ENCODE measurements at places on chromosomes 6 and 20.

- no peak for DNase-seq
Observed at GRCh38 chr6:135884136-135884535, 32.6 kb downstream of the PDE7B start.

DNA sequence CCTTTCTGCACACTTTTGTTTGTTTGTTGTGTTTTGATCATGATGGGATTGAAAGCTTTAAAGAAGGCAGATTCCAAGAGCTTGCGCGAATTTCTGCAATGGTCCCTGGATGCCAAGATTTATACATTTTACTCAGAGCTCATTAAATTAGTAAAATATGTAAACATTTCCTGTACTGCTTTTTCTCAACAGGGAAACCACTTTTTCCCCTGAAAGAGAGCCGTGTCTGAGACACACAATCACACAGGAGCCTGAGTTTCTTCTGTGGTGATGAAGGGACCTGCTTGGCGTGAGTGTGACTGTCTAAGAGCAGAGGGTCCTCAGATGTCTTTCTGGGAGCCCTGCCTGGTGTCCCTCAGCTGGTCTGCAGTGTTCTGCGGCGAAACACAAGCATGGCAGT lies 12.1 kb upstream of the TAGAP start:
- no peak for DNase-seq

- DNase-seq, result peak; percentile 41
Observed at GRCh38 chr6:91081452-91082067, 494.7 kb upstream of the MAP3K7 start.

DNA sequence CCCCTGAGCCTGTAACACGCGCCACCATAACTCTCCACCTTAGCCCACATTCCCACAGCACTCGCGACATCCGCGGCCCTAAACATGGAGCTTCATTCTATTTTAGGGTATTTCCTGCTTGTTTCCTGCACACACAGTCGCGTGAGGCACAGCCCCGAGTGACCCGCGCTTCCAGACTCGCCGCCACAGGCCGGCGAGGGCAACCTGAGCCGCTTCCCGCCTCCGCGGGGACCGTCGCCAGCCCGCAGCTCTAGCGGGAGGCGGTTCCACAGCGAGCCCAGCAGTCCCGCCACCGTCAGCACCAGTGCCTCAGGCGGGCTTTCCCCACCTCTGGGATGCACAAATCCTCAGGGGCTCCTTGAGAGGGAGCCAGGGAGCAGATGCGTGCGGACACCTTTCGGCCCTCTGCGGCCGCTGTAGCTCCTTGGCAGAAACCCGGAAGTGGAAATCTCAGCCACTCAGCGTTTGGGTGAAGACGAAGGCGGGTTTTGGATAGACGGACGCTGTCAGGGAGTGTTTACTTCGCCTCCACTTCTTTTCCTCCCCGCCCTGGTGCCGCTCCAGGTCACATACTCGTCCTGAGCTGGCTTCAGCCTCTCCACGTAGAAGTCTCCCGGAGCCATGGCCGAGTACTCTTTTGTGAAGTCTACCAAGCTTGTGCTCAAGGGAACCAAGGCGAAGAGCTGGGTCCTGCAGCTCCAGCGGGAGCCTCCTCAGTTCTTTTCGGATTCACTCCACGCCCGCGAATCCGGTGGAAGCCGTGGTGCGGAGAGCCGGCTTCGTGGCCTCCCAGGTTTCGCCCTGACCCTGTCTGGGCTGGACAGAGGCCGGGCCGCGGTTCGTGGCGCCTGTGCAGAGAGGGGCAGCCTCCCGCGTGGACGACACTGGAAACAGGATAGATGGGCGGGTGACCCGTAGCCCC lies 2177.4 kb upstream of the DEFB115 start:
- DNase-seq, result no peak

DNA sequence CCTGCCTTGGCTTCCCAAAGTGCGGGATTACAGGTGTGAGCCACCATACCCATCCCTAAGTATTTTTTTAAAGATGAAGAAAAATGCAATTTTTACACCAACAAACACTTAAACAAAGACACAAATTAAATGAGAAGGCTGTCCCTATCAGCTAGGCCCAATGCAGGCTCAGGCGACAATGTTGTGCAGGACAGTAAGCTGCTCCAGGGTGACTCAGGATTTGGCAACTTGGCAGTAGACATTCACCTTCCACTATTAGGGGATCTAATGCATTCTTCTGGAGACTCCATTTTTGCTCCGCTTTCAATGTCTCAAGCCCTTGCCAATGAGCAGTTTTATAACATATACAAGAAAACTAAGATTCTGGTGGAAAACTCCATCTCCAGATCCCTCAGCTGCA lies 19.7 kb downstream of the NDRG3 start:
- DNase-seq, result no peak

DNA sequence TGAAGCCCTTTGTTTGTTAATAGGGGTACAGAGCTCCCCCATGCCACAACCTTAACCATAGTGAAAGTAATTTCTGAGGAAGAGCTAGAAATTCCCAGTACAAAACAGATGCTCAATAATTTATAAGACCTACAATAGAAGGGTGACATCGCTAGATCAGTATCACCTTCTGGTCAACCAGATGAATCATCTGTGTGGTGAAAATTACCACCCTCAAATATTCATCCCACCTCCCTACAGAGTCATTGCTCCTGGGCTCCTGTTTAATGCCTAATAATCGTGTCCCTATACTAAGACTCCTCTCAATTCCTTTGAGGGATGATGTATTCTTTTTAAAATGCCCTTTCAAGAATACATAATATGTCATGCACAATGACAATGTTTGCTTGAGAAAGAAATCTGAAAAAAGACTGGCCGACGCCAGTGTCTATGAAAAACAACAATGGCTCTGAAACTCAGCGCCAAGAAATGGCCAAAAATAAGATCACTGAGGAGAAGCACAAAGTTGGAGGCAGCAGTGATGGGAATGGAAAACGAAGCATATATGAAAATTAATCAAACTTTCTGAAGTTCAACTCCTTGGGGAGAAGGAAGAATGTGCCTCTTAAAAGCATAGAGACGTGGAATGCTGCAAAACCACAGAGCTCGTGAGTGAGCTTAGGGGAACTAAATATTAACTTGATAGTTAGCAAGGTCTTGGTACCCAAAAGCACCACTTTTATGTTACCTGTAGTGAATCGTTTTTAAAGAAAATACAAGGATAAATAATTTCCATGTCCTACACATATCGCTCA lies 11.0 kb upstream of the ADGRF5 start:
- DNase-seq, result no peak

- no peak for DNase-seq
Observed at GRCh38 chr20:37310951-37311350, 21.5 kb downstream of the MANBAL start.

- no peak for DNase-seq
Observed at GRCh38 chr20:47412083-47412482, 55.6 kb upstream of the ZMYND8 start.

- no peak for DNase-seq
Observed at GRCh38 chr6:12315292-12316081, 25.3 kb downstream of the EDN1 start.

DNA sequence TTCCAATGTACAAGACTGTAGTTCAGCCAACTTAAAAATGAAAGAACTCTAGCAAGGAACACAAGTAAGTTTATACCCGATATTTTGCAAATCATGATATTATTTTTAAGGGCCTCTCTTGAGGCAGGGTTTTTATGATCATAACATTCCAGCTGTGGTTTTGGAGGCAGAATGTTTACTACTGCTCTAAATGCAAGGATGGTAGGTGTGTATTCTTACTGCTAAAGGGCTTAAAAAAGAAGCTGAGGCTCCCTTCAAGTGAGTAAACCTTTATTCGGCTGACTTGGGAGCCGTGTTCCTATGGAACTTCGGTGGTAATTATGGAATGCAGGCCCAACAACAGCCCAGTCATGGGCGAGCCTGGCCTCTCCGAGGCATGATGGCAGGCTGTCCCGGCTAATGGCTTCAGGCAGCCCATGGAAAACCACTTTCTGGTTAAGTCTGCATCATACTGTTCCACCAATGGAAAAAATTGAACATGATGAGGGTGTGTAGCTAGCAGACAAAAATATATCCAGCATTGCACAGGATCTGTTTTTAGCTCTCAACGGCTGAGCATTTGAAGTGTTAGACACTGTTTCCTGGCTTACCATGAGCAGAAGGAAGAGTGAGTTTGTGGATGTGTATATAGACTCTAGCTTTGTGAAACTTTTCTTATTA lies 111.5 kb downstream of the TIAM2 start:
- DNase-seq, result no peak

DNA sequence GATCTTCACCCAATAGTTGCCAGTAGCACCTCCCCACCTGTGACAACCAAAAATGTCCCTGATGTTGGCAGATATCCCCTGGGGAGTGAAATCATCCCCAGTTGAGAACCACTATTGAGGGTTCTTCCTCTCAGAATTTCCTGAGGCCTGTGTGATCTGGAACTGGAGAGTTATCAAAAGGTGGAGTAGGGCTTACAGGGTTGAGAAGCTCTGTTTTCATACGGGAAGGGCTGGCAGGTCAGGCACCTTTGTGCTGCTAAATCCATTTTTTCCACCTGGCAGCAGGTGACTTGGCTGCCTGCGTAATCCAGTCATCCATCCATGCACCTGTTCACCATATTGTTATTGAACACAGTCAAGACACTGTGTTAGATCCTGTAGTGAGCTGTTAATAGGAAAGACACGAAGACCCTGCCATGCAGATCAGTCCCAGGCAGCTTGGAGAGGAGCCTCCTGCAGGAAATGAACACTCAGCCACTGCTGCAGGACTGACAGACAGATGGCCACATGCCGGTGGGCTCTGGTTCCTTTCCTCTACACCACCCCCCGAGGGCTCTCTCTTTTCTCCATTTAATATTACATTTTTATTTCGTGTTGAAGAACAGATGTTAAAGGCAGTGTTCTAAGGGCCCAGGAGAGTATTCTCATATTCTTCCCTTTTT lies 5.4 kb downstream of the DUSP22 start:
- no peak for DNase-seq

DNA sequence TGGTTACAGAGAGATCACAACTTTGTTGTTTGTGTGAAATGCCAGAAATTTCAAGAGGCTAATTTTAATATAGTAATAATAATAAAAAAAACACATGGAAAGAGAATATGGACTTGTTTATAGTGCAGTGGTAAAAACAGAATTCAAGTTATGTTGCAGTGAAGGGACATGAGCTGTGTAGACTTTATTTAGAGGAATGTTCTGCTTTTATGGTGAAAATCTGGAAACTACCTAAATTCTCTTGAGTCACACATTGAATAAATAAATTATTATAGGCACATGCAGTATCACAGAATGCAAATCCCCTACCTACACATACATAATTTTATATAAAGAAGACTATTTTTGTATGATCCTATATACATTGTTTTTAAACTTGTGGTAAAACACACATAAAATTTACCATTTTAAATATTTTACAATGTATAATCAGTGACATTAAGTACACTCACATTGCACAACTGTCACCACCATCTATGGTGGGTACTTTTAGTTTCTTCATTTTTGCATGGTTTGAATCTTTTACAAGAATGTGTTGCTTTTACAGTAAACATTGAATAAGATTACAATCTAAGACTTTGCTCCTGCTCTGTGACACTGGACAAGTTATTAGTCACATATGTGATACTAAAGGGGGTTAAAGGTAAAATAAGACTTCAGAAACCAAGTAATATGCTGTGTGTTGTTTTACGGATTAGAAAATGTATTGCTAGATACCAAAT lies 107.4 kb downstream of the B3GAT2 start:
- no peak for DNase-seq

DNA sequence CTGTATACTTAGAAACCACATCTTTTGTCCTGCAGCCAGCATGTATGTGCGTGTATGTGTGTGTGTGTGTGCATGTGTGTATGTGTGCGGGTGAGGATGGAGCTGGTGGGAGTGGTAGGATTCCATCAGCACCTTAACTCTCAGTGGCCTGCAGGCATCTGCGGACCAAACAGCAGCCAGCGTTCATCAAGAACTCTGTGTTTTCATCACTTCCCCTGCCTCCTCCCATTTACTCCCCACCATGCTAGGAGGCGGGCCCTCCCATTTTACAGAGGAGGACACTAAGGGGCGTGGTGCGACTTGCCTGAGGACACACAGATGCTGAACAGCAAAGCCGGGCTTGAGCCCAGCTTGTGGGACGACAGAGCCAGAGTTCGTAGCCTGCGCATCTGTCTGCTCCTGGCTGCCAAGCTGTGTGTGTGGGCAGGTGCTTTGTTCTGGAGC lies 8.9 kb downstream of the VSTM2L start:
- DNase-seq, result no peak

GRCh38 chr6:8006208-8006607 lies 58.0 kb downstream of the BLOC1S5 start:
- no peak for DNase-seq

- no peak for DNase-seq
Observed at GRCh38 chr6:140960566-140960965, 1172.2 kb upstream of the GJE1 start.

GRCh38 chr20:1941226-1941625 lies 46.0 kb downstream of the SIRPA start:
- DNase-seq, result no peak

DNA sequence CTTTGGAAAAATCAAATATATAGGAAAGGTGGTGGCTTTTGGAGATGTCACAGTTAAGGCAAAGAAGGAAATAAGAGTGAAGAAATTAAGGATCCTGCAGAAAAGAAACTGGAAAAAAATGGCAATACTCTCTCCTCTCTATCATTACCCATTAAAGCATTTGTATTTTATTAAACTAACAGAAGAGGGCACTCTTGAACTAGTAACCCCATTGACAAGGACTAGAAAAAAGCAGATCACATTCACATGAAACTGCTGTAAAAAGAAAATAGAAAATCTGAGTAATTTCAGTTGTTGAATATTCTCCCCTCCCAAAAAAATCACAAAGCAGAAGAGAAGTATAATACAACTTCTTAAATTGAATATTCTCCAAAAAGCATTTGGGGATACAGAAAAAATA lies 104.1 kb upstream of the SLC35B3 start:
- no peak for DNase-seq

- DNase-seq, result no peak
Observed at GRCh38 chr6:126873791-126874190, 244.7 kb upstream of the RSPO3 start.

DNA sequence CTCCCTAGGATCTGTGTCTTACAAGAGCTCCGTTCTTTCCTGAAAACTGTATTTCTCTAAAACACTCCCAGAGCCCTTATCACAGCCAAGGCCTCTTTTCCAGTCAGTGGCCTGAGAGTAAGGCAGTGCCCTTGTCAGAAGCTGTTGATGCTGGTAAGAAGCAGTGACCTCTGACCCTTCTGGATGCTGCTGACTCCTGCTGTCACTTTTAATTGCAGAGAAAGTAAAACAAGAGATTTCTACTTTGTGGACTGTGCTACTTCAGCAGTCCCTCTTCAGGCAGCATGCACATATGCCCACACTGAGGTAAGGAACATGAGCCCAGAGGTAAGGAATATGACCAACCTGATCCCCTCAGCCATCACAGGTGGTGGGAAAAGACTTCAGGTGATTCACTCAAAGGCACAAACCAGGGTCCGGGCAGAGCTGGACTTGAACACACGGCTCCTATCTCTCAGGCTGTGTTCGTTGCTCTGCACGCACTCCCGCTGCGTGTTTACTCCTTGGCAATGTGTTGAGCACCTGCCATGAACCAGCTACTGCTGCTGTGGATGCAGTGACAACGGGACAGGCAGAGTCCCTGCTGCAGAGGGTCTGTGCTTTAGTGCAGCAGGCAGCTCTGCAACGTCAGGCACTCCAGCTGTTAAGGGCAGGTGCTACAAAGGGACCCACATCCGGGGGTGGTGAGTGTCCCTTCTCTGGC lies 201.9 kb upstream of the CST7 start:
- DNase-seq, result no peak
